ENCODE measurements at places on chromosomes 3 and 15. TPM values are rescaled to one million over a fixed set of nuclear protein-coding genes. Genes with fewer than 3 reads are reported as not detected.

DNA sequence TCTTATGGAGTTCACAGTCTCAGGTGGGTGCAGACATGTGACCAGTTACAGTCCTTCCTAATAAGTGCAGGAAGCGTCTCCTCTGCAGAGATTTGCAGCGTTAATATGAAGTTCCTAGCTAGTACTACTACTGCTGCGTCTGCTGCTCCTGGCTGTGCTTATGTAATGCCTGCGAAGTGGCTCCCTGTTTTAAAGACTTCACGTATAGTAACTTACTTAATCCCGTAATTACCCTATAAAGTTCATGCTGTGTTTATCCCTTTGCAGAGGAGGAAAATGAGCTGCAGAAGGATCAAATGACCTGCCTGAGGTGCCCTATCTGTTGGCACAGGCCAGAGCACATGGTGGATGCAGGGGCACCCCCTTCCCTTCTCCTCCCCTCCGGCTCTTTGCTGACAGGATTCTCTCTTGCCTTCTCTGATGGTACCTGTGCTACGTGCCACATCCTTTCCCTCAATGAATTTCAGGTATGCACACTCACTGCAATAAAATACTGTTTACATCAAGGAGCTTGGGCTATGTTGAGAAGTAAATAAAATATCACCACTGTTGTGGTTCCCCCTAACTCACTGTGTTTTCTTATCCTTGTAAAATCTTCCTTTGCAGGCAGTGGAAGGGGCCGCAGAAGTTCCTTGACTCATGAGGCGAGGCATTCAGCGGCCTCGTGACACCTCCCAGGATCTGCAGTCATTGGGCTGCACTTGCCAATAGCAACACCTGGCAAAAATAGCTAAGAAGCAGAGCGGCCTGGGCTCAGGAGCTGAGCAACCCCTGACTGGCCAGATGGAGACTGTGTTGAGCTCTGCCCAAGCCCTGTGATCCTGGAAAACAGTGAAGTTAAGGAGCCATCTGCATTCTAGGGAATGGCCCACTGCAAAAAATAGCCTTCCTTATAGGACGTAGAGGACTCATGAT, 188.9 kb upstream of the ATP10A start:
- ATAC-seq = peak; percentile 68

- no peak for ATAC-seq
These were observed 216.1 kb downstream of the PTPRG start for GRCh38 chr3:61777483-61777882.

DNA sequence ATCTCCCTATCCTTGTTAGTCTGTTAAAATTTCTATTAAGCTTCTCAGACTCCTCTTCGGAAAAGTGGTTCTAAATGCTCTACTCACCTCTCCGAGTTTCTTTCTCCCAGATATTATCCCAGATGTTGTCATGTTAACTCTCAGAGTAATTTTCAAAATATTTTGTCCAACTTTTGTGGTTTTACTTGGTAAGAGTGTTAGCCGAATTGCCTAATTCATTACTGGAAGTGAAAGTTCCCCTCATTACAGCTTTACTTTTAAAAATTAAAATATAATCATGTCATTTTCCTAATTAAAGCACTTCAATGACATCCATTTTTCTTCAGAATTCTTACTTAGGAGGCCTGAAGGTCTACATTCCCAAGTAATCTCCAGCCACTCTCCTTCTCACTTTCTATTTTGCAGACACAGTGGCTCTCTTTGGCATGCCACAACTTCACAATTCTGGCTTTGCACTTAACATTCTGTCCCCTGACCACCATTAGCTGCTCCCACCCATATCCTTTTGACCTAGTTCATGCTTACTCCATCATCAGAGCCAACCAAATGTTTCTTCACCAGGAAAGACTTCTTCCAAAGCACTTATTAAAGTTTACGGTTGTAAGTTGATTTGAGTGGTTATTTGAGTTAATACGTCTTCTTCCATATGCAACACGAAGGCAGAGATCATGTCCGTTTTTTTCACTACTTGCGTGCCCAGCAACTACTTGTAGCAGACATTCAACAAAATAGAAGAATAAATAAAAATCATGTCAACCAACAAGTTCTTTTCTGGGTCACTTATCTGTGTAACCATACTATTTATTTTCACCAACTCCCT, 10.2 kb upstream of the TIPARP start:
- ATAC-seq = no peak

DNA sequence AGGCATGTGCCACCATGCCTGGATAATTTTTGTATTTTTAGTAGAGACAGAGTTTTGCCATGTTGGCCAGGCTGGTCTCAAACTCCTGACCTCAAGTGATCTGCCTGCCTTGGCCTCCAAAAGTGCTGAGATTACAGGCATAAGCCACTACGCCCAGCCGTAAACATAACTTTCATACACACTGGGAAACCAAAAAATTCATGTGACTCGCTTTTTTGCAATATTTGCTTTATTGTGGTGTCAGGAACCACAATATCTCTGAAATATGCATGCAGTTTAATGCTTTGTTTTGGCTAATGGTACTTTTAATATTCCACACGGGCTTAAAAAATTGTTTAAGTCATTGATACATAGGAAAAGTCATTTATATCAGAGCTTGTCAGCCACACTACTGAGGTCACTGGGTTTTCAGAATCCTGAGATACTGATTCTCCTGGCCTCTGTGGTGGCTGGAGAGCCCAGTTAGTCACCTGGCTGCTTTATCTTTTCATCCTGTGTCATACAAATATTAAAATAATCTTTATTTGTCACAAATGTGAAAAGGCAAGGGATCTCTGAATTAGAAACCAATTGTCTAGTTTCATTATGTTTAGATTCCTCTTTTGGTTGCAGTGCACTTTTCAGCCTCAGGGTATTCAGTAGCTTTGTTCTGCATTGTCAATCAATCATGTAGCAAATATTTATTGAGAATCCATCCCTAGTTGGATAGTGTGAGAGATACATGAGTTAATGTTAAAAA, 10.0 kb downstream of the TMEM62 start:
- no peak for ATAC-seq

DNA sequence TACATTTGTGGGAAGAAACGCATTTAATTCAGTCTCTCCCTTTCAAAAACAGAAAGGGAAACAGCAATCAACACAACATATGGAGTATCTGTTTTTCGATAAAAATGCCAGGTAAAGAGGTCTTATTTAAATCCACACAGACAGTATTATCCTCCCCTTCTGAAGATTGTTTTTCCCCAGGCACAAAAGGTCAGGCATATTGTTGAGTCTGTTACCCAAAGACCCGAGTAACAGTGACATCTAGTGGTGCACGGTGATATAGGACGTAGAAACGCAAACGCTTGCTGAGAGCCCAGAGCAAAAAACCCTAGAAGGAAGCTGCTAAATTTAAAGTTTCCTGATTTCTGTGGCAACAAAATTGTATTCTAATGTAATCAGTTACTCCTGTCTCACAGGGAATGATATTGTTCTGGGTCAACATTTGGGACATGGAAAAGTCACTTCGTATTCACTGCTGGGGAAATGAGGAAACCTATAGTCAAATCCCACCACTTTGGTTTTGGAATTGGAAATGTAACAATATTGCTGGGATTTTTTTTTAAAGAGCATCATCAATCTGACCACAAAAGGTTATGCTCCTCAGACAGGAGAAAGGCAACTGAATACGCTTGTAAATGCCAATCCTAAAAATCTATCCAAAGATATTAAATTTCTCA, 312.7 kb upstream of the CCDC54 start:
- ATAC-seq = peak; percentile 67

DNA sequence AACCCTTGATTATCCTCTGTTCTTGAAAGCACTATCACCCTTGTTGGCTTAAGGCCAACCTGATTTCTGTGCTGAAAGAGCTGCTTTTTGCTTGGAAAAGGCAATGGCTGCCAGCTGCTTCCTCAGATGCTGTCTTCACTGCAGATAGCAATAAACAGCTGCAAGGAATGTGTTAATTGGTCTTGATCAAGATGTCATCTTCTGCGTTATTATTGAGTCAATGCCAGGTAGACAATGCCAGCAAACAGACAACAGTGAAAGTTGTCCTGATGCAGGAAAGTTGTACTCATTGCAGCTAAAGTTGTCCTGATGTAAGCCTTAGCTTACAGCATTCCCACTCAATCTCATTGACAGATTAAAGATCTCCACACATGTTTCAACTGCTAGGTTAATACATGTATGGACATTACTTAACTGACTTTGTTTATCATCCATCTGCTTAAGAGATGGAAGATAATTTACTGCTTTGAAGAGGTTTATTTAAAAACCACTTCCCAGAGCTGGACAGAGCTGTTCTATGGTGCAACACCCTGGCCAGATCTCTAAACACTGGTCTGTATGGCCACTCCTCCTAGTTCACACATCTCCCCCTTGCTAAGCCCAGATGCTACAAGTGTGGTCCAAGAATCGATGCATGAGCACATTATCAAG, 251.0 kb upstream of the MCTP2 start:
- ATAC-seq = peak; percentile 76

- ATAC-seq = no peak
These were observed 63.2 kb downstream of the HCN4 start for GRCh38 chr15:73305331-73306211.

DNA sequence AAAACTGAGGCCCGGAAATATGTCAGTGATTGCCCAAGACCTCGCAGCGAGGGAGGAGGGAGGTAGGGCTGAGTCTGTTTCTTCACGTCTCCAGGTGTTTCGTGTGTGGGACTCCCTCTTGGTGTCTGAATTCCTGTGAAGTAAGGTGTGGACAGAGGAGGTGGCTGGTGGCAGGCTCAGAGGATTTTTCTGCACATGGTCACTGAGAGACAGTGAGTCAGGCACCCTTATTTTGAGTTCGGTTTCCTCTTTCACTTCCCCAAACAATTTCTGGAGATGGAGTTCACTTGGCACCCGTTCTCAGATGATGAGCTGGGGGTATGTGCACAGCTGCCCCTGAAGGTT, 46.3 kb upstream of the VPS8 start:
- ATAC-seq = no peak

SPATA12 gene
- total RNA-seq = not detected

WDR93 gene
- 0.15 TPM for total RNA-seq

DNA sequence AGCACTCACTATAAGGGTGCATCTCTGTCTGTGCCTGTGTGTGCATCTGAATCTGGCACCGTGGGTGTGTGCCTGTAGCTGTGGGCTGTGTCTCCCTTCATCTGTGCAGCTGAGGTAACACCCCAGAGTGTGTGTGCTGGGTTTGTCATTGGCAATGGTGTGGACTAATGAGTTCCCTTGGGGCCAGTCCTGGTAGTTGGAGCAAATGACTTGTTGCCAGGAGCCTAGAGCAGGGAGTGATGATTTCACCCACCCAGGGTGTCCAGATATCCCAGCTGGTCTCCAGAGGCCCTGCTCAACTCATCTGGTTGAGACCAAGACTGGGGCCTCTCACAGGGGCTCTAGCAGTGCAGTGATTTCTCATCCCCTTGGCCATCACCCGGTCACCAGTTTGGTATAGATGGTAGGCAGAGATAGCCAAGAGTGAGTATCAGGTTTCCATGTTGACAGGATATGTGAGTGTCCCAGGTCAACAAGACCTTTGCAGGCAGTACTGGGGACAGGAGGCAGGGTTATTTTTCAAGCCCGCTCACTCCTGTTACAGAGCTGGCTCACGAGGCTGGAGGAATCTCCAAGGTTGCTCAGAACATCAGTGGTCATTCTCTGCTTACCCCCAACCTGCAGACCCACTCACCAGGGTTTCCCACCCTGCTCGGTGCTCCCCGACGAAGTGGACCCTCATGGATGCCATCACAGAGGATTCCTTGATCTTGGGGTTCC, 4.1 kb upstream of the HDAC11 start:
- no peak for ATAC-seq

GRCh38 chr3:168839653-168840052, 743.9 kb upstream of the GOLIM4 start:
- no peak for ATAC-seq

GRCh38 chr3:178457511-178457910, 78.7 kb upstream of the KCNMB2 start:
- no peak for ATAC-seq

Measured in gastroesophageal sphincter (tissue), 4 donors.